Stimulated activated CD4-positive, alpha-beta T cell treated with anti-CD3 and anti-CD28 coated beads, Interleukin-12 subunit alpha, Interleukin-12 subunit beta, amount 100 ng/mL, for 4 hours (primary cell): ENCODE measurements at places on chromosomes 2 and 18.

GRCh38 chr18:39596221-39596620, 2030.6 kb upstream of the CELF4 start:
- no peak for DNase-seq

DNA sequence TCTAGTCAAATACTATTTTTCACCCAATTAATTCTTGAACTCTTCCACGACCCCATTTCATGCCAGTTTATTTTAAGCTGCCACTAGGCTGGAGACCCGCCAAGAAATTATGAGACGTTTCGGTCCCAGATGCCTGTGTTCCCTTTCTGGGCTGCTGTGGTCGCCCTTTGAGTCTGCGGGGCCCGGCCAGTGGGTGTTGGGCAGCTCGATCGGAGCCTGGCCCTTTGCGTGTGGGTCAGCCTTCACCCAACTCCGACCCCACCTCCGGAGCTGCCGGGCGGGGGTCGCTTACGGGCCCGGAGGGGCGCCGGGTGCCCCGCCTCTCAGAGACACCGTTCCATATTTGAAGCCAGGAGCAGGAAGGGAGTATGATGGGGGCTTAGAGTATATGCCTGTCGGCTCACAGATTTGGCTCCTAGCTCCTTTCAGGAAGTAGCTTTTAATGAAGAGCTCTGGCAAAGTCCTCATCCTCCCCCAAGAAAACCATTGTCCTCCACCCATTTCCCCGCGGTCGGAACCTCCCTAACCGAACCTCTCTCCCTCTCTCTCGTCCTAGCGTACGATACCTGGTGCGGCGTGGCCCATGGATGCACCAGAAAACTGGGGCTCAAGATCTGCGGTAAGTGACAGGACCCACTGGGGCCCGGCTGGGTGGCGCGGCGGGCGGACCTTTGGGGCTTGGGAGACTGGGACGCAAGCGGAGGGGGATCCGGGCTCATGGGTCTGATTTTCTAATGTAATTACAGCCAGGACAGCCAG, 5.0 kb downstream of the GAD1 start:
- DNase-seq = no peak

DNA sequence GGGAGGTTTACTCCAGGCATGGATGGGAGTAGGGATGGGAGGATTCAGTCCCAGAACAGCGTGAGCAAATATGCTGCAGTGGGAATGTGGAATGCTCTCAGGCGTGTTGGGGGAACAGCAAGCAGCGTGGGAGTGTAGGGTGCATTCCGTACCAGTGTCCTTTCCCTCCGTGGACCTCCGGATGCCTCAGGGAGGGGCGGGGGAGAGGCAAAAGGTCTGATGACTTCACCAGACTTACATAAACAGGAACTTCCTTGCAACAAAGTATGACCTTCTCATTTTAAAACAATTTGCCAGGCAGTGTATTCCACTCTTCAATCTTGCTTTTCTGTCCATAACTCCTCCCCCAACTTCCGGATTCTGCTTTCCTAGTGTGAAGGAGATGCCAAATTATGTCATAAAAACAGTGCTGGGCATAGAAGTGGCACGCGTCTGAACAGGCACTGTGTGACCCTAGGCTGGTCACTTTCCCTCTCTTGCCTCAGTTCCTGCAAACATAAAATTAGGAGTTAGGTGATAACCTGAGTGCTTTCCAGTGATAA, 36.9 kb downstream of the RPL37A start:
- DNase-seq = no peak

- DNase-seq = no peak
These were observed 87.3 kb downstream of the HNRNPLL start for GRCh38 chr2:38515155-38516074.

- DNase-seq = no peak
These were observed 467.5 kb downstream of the XIRP2 start for GRCh38 chr2:167355821-167356220.

DNA sequence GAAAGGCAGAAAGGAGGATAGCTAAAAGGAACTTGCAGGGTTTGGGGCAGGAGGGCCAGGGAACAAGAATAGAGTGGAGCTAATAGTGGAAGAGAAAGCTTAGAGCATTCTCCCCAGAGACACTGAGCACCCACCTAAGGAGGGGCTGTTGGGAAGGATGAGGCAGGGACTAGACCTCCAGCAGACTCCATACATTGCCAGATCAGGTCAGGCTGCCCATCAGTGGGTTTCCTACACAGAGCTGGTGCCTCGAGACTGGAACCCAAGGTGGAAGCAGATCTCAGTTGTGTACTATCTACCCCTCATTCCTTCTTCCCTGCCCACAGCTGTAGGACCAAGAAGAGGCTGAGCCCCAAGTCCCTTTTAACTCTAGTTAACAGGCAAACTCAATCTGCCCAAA, 148.5 kb downstream of the ZFP36L2 start:
- DNase-seq = no peak

GRCh38 chr2:186726938-186727337, 33.1 kb downstream of the FAM171B start:
- no peak for DNase-seq
